ENCODE measurements at places on chromosomes 6 and 20.

- no peak for DNase-seq
Measured at GRCh38 chr6:117677553-117678141, 2.4 kb downstream of the NUS1 start.

DNA sequence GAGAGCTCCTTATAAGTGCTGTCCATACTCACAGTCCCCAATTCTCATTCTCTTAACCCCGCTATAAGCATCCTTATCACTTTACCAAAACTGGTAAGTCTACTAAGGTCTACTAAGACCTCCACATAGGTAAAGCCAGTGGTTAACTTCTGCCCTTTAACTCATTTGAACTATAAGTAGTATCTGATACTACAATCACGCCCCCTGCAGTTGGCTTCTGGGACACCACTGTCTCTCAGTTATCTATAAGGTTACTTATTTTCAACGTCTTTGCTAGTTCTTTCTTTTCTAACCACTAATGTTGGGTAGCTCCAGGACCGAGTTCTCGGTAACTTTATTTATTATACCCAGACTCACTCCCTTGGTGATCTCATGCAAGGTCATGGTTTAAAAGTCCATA is 142.6 kb downstream of the ARHGAP18 start:
- no peak for DNase-seq

GRCh38 chr20:1442304-1442703 is 24.3 kb downstream of the NSFL1C start:
- DNase-seq = no peak

DNA sequence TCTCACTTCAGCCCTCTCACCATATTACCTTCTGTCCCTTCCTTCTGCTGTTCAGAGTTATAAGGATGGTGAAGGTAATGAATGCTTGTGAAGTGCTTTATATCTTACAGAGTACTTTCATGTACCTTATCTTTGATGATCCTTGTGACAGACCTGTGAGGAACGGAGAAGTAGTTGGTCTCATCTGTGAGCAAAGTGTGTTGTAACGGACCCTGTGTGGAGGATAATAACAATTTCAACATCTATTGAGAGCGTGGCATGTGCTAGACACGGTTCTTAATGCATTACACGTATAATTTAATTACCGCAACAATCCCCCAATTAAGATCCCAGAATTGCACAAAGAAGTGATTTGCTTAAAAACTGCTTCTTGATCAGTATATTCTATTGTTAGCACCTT is 124.6 kb downstream of the ANKS1A start:
- DNase-seq = no peak

DNA sequence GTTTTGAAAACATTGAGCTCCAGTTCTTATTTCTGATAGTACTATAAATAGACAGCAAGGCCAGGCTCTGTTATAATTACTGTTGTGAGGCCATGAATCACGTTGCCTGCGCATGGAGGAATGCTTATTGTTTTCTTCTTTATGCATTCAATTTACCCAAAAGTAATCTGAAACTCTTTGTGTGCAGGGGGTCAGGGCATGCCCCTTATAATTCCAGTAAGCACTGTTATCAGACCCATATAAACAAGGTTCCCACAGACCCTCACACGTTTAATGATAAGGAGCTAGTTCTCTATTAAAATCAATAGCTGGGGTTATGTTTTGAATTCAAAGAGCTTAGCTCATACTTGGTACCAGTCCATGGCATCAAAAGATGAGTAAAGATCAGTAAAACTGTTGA is 174.8 kb upstream of the ARG1 start:
- DNase-seq = no peak

DNA sequence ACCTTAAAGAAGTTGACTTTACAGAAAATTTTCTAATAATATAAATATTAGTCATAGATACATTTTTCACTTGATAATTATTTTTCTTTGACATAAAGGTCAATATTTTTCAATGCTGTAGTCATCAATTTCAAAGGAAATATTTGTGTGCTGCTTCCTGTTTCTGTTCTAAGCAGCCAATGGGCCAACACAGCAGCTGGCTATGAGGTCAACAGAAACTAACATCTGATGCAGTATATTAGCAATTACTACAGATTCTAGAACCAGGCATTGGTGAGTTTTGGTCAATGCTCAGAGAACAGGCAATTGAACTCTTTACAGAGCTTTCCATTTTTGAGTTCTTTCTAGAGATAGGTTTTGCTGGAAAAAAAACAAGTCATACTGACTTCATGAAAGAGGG is 669.6 kb upstream of the NRSN1 start:
- DNase-seq = no peak

- no peak for DNase-seq
Measured at GRCh38 chr6:43886717-43887339, 116.8 kb downstream of the VEGFA start.

DNA sequence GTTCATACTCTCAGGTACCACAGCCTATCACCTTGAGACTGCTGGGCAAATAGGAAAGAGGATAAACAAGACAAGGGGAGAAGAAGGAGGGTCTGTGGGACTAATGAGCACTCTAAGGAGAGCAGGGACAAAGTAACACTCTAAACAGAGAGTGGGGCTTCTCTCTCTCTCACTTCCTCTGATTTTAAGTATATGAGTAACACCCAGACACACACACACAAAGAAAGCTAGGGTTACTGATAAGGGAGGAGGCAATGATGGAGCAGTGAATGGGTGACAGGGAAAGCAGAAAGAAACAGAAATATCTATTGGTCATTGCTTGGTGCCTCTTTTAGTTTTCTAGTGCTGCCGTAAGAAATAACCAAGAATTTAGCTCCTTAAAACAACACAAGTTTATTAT is 96.2 kb upstream of the RNF217 start:
- no peak for DNase-seq

DNA sequence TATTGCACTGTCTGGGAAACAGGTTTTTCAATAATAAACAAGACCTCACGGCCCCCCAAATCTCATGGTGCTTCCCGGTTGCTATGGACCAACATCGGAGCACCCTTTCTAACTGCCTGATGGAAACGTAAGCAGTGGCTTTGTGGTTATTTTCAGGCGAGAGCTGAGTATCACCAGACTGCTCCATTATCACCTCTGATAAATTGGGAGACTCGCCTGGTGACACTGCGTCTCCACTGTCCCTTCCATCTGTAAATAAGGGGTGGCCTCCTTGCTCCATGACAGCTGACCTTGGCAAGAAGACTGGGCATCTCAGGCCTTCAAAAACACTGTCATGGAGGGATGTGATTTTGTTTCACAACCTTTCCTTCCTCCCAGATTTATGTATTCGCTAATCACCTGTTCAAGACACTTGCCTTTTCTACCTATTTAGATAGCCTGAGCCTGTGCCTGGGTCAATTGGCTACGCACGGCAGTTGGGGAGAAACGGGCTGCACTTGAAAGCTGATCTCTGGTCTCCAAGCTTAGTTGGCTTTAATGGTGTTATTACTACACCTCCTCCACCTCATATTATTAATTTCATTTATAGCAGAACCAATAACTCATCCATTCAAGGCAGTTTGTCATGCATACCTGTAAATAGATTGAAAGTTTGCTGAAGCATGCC is 17.7 kb upstream of the CDH4 start:
- DNase-seq = no peak

DNA sequence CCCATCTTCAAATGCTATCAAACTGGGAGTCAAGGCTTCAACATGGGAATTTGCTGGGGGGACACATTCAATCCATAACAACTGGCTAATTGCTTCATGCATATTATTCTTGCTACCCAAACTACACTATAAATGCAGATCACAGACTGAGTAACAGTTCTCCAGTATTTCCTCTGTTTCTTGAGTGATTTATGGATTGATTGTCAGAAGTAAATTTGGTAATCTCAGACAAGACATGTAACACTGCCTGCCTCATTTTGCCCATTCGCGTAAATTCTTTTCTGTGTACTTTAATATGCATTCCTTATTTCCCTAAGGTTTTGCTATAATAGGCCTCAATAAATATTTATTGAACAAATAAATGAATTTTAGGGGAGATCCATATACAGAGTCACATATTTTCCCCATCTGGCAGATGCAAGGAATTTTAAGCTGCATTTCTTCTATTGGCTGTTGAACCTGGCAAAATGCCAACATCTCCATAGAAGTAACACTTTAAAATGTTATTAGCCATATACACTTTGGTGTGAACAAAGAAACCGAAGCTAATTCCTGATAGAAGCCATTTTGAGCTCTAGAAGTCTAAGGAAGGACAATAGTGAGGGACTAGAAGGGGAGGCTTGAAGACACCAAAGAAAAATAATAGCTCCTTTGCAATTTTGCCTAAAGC is 98.2 kb downstream of the QRSL1 start:
- no peak for DNase-seq

DNA sequence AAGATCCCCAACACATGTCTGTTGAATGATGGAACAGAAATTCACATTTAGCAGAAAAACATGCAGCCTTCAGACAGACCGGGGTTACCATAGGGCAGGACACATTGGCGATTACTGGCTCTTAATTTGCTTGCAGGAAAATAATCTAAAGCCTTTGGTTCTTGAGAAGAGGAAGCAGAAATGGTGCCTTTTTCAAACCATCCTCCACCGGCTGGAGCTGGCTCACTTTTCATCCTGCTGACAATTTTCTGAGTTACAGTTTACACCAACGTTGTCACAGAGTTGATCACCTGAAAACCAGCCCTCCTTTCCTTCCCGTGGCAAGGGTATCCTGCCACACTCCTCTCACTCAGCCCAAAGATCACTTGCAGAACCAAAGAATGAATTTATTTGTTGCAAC is 32.6 kb downstream of the SF3B5 start:
- DNase-seq = no peak

- no peak for DNase-seq
Measured at GRCh38 chr6:38153798-38154345, 334.3 kb downstream of the ZFAND3 start.

DNA sequence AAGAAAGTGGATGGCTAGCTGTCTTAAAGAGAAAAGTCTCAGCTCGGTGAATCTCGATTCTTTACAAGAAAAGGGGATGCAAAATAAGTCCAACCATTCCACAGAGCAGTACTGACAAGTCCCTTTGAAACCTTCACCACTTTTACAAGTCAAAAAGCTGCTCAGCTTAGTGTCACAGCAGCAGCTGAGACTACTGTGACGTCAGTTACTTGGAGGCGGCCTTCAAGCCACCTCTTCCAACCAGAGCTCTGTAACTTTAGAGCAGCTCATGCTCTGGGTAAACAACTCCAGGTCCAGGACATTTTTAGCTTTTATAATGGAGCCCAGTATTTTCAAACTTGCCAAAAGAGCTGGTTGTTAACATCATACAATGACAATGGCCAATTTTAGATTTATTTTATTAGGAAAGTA is at the start of gene KIAA0408:
TSS of gene KIAA0408 (minus strand) at position 159 of the 411 bp plus-strand sequence. CDS start 5,408 bp downstream, outside the sequence.
- DNase-seq = no peak

DNA sequence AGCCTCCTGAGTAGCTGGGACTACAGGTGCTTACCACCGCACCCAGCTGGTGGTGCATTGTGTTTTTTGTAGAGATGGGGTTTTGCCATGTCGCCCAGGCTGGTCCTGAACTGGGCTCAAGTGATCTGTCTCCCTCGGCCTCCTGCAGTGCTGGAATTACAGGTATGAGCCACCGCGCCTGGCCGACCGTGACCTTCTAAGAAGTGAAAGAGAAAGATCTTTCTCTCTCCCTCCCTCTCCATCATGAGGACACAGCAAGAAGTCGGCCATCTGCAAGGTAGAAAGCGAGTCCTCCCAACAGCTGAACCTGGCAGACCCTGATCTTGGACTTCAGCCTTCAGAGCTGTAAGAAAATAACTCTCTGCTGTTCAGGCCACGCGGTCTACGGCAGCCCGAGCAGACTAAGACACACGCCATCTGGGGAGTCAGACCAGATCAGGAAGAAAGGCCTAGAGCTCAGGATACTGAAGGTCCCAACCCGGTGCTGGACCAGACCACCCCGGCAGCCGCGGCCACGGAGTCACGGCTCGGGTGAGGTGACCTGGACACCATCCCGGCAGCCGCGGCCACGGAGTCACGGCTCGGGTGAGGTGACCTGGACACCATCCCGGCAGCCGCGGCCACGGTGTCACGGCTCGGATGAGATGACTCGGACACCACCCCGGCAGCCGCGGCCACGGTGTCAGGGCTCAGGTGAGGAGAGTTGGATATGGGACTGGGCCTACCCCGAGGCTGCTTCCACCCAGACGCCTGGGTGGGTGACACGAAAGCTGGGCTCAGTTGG is 9.6 kb downstream of the GMEB2 start:
- DNase-seq = no peak

DNA sequence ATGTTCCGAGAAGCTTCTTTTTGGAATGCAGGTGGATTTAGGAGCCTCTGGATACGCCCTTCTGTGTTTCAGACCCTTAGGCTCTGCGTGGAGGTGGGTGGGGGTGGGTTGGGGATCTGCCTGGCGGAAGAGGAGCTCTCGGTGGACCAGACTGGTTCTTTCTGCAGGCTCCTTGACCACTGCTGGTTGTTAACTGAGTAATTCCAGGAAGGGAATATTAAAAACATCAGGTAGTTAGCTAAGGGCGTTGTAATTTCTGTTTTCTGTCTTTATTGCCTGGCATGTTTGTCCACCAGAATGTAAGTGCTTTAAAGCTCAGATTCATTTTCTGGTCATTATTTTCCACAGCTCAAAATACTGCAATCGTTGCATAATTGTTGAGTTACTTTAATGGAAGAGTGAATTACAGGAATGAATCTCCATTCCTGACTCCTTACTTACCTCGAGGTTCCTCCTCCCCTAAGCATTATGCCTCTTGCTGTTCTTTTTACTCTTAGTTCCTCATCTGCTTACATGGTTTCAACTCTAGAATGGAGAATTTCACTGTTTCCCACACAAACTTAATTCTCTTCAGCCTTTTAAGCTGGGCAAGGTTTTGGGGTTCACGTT is 5.9 kb downstream of the CDYL start:
- DNase-seq = no peak

Measured in NCI-H2029 (cell line).